CD14-positive monocyte (primary cell): ENCODE measurements at places on chromosomes 13 and 19.

DNA sequence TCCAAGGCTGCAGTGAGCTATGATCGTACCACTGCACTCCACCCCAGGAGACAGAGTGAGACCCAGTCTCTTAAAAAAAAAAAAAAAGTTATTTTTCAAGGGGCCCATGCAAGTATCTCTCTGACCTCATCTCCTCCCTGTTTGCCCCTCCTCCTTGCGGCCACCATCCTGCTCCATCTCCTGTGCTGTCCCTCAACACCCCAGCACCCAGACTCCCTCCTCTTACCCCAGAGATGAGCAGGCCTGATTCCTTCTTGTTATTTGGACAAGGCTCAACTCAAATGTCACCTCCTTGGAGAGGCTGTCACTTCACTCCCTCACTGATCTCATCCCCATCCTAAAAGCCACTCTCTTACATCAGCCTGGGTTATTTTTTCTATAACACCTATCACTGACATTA is 4.4 kb downstream of the RYR1 start:
- DNase-seq, result no peak

- no peak for DNase-seq
These were observed 37.2 kb downstream of the SIGLEC7 start for GRCh38 chr19:51179256-51179655.

DNA sequence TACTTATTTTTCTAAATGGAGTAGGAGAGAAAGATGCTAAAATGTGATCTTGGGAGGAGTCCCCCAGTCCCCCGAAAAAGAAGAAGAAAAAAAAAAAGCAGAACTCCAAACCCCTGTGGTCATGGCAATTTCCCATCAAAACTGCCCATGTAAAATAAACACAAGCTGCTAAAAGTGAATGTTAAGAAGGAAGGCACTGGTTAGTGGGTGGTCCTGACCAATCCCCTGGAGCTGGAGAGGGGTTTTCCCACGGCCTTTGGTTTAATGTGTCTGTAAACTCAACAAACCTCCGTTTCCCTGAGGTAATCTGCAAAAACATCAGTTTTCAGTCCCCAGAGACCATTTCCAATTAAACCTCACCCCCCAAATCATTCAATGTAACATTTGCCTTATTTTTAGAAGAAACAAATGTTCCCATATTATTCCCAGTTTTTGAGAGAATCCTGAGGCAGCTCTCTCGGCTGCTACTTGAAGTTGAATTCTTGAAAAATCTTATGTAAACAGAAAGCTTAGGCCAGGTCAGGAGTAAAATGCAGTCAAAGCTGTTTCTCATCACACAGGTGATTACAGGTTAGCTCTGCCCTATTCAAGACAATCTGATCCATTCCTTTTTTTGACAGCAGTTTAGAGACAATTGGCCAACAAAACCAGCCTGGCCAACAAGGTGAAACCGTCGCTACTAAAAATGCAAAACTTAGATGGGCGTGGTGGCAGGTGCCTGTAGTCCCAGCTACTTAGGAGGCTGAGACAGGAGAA is 17.0 kb downstream of the RAB3D start:
- peak; percentile 79 for DNase-seq

DNA sequence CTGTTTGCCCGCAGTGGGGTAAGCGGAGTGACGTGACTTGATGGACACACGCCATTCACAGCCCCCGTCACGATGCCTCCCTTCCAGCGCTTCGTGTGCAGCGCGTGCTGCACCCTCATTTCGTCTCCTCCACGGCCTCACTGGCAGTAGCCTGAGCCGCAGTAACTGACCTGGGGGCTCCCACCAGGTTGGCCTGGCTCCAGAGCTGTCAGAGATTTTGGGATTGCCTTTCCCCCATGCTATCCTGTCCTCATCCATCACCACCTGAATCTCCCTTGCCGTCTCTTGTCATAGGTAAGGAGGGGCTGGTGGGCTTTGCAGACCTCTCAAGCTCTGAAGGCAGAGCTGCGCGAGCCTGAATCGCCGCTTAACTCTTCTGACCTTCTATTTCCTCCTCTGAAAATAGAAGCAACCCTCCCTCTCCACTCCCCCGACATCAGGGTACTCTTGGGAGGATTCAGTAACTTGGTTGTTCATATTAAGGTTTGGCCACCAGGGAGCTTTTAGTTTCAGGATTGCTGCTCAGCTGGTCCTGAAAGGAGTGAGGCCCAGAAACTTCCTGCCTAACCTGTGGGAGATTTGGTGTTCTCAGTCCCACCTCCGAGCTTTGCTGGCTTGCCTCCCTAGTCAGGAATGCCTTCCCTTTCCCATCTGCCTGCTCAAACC is 27.9 kb downstream of the SIGLEC5 start:
- DNase-seq, result no peak

GRCh38 chr19:39582891-39583625 is 19.3 kb upstream of the LGALS13 start:
- DNase-seq, result no peak

- peak; percentile 88 for DNase-seq
These were observed 315.3 kb downstream of the MYO16 start for GRCh38 chr13:108944760-108945159.

DNA sequence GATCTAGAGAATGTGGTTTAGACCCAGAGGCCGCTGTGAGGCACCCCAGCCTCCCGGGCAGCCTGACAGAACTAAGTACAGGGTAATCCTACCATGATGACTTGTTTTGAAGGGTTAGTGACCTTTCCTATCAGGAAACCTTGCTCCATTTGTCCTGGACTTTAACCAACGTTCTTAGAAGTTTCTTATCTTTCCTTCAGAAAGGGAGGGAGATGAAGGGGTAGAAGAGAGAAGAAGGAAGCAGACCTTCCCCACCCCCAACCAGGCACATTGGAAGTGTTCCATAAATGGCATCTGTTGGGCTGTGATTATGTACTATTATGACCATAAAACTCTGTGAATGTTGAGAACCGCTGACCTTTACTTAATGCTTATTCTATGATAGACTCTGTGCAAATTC is 184.2 kb downstream of the OXGR1 start:
- no peak for DNase-seq

DNA sequence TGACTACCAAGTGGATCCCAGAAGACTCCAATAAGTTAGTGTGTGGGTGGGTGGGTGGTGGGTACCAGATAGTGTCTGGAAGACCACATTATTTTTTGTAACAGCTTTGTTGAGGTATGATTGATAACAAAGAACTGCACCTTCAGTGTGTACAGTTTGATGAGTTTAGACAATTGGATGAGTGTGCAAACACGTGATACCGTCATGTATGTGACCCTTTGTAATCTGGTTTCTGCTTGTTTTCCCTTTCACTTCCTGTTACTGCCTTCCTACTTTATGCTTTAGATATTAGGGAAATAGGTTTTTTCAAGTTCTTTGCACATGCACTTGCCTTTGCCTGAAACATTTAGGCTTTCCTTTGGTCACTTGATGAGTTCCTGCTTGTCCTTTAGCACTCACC is 8.5 kb downstream of the RPL21 start:
- DNase-seq, result peak; percentile 85

DNA sequence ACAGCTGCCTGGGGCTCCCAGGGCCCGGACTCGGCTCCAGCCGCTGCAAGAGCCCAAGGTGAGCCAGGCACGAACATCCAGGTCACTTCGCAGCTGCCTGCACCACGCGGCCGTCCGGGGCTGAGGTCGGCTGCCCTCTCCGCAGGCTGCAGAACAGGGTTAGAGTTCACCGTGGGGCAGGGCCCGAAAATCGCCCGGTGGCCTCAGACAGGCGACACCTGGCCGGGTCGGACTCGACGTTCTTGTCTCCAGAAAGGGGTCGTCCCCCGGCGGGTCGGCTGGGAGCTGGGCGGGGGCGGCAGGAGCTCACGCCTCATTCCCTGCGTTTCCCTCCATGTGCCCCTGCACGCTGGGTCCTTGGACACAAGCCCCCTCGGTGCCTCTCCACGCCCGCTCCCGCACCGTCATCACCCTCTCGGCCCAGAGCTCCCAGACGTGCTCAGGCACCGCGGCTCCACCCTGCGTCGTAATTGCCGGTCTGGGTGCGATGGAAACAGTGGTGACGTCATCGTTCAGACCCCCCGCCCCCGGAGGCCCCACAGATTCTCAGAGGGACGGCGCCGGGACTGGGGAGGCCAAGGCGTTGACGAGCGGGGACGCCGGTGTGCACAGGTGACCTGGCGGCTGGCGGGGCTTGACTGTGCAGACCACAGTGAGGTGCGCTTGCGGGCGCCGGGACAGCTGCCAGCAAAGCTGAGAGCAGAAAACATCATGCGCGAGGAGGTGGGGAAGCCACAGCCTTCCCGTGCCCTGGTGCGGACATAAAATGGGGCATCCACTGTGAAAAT is 4.0 kb upstream of the GRIN3B start:
- no peak for DNase-seq

- DNase-seq, result no peak
These were observed 7.8 kb downstream of the GPR183 start for GRCh38 chr13:99299256-99299919.

DNA sequence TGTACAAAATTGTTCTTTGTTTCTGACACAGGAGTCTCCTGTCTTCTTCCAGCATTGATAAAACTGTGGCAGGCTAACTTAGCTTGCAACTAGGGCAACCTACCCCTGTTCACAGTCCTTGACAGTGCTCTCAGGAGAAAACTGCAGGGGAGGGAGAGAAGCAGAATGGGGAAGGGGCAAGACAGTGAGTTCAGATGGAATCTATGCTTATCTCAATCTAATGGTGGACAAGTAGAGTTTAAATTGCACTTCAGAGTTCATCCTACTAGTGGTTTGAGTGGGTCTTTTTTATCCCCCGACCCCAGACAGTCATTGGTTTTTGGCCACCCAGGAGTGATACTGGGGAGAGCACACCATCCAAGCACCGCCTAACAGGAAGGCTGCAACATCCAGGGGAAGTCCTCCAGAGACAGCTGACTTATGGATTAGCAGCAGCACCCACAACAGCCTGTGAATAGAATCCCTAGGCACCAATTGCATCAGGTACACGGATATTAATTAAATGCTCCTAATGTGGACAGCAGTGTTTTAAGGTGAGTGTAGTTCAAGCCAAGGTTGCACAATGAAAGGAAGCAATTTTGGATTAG is 236.6 kb downstream of the NHLRC3 start:
- no peak for DNase-seq

DNA sequence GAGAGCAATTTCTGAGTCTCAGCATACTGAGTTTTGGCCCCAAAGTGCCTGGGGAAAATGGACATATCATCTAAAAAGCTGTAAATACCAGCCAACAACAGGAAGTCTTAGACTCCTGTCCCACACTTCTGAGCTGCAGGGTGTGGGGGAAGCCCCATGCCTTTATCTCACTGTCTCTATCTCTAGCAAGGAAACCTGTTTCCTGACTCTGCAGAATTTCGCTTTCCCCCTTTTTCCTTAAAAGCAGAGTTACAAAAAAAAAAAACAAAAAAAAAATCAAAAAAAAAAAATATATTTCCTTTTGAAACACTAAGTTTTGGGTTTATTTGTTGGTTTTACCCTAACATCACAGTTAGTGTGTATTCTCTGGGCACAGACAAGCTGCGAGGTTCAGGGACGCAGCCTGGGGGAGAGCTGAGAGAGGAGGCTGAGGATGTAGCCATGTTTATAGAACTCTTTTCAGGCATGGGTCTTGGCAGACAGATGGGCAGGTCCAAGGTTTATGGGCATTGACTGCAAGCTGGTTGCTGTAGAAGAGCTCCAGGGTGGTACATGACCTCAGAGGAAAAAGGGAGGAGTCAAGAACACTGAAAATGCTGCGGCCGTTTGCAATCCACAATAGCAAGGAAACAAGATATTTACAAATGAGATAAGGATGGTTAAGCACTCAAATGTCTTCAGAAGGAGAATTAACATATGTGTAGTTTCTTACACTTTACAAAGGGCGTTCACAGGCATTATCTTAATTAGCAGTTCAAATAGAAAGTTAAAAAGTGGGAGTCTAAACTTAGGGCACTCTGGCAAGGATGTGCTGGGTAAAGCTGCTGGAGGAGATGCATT is 4.9 kb downstream of the MBNL2 start:
- DNase-seq, result peak; percentile 11

DNA sequence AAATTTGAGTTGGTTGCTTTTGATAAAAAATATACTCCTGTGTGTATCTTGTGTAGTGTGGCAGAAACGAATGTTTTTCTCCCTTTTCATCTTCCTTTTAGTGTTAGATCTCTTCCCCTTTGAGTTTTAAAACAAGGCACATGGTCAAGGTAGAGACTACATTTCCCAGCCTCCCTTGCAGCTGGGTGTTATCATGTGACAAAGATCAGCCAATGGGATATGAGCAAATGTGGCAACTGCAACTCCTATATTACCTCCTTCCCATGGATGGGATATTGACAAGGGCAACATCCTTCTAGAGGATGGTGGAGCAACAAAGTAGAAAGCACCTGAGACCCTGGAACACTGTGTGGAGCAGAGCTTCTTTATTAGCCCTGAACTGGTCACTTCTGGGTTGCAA is 42.4 kb downstream of the ADGRE3 start:
- peak; percentile 74 for DNase-seq

GRCh38 chr13:39895254-39895653 is 239.8 kb downstream of the COG6 start:
- DNase-seq, result no peak

DNA sequence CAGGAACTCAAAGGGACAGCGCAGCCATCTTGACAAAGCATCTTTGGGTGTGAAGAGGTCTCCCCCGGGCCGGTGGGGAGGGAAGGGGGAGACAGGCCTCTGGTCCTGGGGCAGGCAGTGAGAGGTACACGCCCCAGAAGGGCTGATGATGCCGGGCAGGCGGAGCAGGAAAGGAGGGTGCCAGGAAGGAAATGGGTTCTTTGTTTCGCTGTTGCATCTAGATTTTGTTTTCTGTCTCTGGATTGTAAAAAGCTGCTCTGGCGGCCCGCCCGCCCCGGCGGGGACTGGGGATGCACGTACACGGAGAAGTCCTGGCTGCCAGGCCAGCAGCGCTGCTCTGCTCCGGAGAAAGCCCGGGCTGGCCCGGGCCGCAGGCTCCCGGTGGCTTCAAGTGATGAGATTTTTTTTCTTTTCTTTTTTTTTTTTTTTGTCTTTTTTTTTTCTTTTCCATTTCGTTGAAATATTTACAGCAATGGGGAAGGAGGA is 13.2 kb upstream of the ASF1B start:
- DNase-seq, result peak; percentile 36

GRCh38 chr13:73040968-73041596 is 17.7 kb upstream of the KLF5 start:
- no peak for DNase-seq

DNA sequence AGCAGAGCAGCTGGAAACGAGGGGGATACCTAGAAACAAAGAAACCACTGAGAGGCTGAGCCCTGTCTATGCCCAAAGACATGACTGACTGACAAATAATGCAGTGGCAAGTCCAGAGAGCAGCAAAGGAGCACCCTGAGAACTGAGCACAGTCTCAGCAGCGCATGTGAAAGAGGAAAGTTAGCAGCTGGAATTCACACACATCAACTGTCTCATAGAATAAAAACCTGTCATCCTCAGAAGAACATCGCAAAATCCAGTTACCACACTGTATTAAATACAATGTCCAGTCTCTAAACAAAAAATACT is 24.1 kb upstream of the DLEU7 start:
- no peak for DNase-seq

DNA sequence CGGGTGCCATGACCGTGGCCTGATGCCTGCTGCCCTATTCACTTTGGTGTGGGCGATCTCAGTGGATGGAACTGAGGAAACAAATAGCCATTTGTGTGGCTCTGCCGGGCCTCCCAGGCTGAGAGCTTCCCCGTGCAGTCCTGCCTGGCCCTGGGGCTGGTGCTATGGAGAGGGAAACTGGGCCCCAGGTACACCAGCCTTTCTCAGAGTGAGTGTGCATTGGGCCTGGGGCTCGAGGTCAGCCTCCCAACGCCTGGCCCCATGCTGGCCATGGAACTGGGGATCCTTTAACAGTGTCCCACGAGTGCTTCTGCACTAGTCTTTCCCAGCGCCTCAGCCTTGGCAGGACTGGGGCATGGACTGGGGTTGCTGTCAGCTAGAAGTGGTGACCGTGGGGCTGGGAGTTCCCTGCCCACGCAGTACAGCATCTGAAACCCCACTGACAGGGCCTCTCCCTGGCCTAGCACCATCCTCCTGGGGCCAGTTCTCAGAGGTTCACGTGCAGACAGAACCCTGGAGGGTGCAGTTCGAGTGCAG is 10.5 kb downstream of the PLEKHF1 start:
- DNase-seq, result no peak
